ENCODE measurements at places on chromosomes 7 and 10. TPM values are rescaled to one million over a fixed set of nuclear protein-coding genes. Genes with fewer than 3 reads are reported as not detected.

Gene FKBP6
- not detected for total RNA-seq

Gene SFTPA2
- not detected for total RNA-seq

Gene EFCAB10
- 2.3 TPM for total RNA-seq

Gene PRF1
- total RNA-seq, result not detected

Gene ATP5F1C
- 483 TPM for total RNA-seq

Gene ZC3HAV1L
- total RNA-seq, result 1.1 TPM

Gene CUBN
- total RNA-seq, result 0.10 TPM

Gene GLI3
- 6.7 TPM for total RNA-seq

Gene AP1S1
- 137 TPM for total RNA-seq

Gene PDE1C
- total RNA-seq, result 0.52 TPM

Gene DGKI
- 0.14 TPM for total RNA-seq

Gene ASB10
- total RNA-seq, result not detected

Gene EGFR
- 3.1 TPM for total RNA-seq

Gene COL17A1
- total RNA-seq, result 0.59 TPM

Gene SPDYE3
- not detected for total RNA-seq

Gene DGKB
- 0.52 TPM for total RNA-seq

Gene ADRB1
- total RNA-seq, result 0.24 TPM

Gene SKIDA1
- 10.4 TPM for total RNA-seq

Gene SEMA4G
- total RNA-seq, result 8.2 TPM

Gene CCL24
- not detected for total RNA-seq

Gene ZNF467
- 0.55 TPM for total RNA-seq

Gene GPR158
- 0.35 TPM for total RNA-seq

Gene ALDH18A1
- total RNA-seq, result 101 TPM

Gene MRLN
- not detected for total RNA-seq

Gene MYL10
- not detected for total RNA-seq

Gene HTRA1
- total RNA-seq, result 14.5 TPM

Gene ARHGAP19
- total RNA-seq, result 54.0 TPM

Gene SFMBT2
- total RNA-seq, result 3.5 TPM

Gene GSAP
- total RNA-seq, result 4.3 TPM

Gene CDHR3
- 9.5 TPM for total RNA-seq

Gene MMD2
- total RNA-seq, result not detected

Gene PURB
- 7.7 TPM for total RNA-seq

Gene OR2A42
- not detected for total RNA-seq

Gene HTR5A
- not detected for total RNA-seq

Gene CRPPA
- total RNA-seq, result 0.30 TPM

Gene FAM180A
- total RNA-seq, result not detected

Gene RABGEF1
- 21.7 TPM for total RNA-seq

Gene EN2
- total RNA-seq, result 0.04 TPM

Gene HPSE2
- 0.30 TPM for total RNA-seq

Gene SEPHS1
- 338 TPM for total RNA-seq

Gene OPN1SW
- total RNA-seq, result not detected

Gene AKR1C8
- total RNA-seq, result not detected

Gene GATA3
- 1.1 TPM for total RNA-seq

Gene GIMAP4
- total RNA-seq, result not detected

Gene AQP1
- not detected for total RNA-seq

Gene NPFFR1
- total RNA-seq, result not detected

Gene FAM25C
- not detected for total RNA-seq

Gene ADAM22
- total RNA-seq, result 4.8 TPM

All from H7 (cell line).